ENCODE measurements at places on chromosomes 5 and 9. TPM values are rescaled to one million over a fixed set of nuclear protein-coding genes. Genes with fewer than 3 reads are reported as not detected.
A peak's percentile ranks its signal among the peaks of the same experiment; 100 is the strongest.

The DAB2 gene
- 27.6 TPM for total RNA-seq

The DNM1 gene
- 20.7 TPM for total RNA-seq

The PCDHGA12 gene
- 0.13 TPM for total RNA-seq

DNA sequence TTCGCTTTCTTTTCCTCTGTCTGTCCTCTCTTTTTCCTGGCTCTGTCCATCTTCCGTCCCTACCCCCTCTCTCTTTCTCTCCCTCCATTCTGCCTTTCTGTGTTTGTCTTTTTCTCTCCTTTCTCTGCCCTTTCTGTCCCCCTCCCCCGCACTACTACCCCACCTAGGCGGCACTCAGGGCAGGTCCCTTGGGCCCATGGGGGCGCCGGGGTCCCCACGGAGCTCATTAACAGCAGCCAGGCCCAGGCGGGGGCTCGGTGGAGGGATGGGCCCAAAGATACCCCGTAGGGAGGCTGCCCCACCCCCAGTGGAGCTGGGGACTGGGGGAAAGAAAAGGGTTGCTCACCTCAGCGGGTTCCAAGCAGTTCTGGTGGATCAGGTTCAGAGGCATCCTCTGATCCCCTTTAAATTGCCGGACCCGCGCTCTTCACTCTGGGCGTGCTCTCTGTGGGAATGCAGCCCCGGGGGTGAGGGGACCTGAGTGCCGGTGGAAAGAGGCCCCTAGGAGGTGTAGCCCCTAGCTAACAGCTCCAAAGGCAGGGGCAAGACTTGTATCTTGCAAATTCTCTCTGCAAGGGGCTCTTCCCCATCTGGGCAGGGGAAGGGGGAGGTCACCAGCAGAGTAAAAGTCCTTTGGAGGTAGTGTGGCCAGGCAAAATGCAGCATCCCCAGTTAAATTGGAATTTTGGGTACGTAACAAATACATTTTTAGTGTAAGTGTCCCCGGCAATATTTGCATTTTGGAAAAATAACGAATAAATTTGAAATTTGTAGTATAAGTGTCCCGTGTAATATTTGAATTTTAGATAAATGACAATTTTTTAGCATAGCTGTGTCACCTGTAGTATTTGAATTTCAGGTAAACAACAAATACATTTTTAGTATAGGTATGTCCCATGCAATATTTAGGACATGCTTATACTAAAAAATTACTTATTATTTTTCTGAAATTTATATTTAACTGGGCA lies 7.4 kb downstream of the LHX2 start:
- DNase-seq, result no peak
- H3K27ac ChIP-seq, result no peak overlapping the region
- H3K4me1 ChIP-seq, result no peaks in the 10 kb centered on the region
- no peak overlapping the region for H3K4me3 ChIP-seq

DNA sequence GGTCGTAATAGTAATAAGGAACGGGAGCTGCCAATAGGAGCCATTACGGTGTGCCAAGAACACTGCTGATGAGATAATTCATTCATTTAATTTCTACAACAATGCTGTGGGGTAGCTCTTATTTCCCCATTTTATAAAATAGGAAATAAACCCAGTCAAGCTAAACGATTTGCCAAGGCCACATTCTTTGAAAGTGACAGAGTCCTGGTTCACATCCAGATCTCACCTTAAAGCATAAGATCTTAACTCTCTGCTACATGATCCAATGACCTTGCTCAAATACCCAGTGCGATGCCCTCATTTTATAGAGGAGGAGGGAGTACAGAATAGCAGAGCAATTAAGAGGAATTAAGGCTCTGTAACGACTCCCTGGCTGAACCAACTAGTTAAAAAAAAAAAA lies 5.0 kb downstream of the PDE6A start:
- no peak for DNase-seq
- no peaks in the 10 kb centered on the region for H3K36me3 ChIP-seq
- H3K4me1 ChIP-seq, result peaks cover 59% of the 10 kb centered on the region
- no peaks in the 10 kb centered on the region for H3K27me3 ChIP-seq
- peak overlapping the region; percentile 88 for H3K27ac ChIP-seq

- H3K4me1 ChIP-seq, result no peaks in the 10 kb centered on the region
- H3K36me3 ChIP-seq, result peaks cover 40% of the 10 kb centered on the region
- no peak overlapping the region for H3K4me3 ChIP-seq
- no peak overlapping the region for H3K27ac ChIP-seq
- H3K27me3 ChIP-seq, result no peaks in the 10 kb centered on the region
- DNase-seq, result no peak
Observed at GRCh38 chr9:69073103-69073502, 37.6 kb downstream of the FXN start.

- H3K4me3 ChIP-seq, result no peak overlapping the region
- no peaks in the 10 kb centered on the region for H3K36me3 ChIP-seq
- DNase-seq, result no peak
- peaks cover 18% of the 10 kb centered on the region for H3K4me1 ChIP-seq
- no peaks in the 10 kb centered on the region for H3K27me3 ChIP-seq
Observed at GRCh38 chr9:137231372-137232039, 805 bp downstream of the SLC34A3 start.

DNA sequence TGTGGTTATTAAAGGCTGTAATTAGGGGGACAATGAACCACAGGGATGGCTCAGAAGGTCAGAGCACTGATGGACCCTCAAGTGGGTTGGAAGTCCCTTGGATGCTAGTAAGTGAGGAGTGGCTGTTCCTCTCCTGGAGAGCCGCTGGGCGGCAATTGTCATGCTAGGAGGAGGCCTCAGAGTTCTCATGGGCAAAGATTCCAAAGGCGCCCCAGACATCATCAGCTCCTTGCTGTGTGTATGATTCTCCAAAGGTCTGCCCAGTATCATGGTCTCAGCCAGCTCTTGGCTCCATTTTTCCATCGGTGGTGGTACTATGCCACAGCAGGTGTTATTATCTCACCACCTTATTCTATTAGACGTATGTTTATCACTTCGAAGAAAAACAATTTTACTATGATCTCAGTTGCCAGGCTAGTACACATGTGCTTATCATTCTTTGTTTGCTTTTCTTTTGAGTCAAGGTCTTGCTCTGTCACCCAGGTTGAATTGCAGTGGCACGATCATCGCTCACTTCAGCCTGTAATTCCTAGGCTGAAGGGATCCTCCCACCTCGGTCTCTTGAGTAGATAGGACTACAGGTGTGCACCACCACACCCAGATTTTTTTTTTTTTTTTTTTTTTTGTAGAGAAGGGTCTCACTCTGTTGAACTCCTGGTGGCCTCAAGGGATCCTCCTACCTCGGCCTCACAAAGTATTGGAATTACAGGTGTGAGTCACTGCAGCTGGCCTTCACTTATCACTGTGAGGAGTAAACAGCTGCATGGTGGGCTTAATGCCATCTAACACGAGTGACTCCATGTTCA lies 46.8 kb downstream of the EXOSC2 start:
- peaks cover 64% of the 10 kb centered on the region for H3K36me3 ChIP-seq
- H3K4me3 ChIP-seq, result no peak overlapping the region
- H3K27me3 ChIP-seq, result no peaks in the 10 kb centered on the region
- H3K27ac ChIP-seq, result no peak overlapping the region
